PC-9 (cell line): ENCODE measurements at places on chromosomes 7 and 10. TPM values are rescaled to one million over a fixed set of nuclear protein-coding genes. Genes with fewer than 3 reads are reported as not detected.
A peak's percentile ranks its signal among the peaks of the same experiment; 100 is the strongest.

- no peaks in the 10 kb centered on the region for H3K27me3 ChIP-seq
- peaks cover 17% of the 10 kb centered on the region for H3K4me1 ChIP-seq
- no peak overlapping the region for H3K4me3 ChIP-seq
- H3K27ac ChIP-seq: no peak overlapping the region
- H3K36me3 ChIP-seq: no peaks in the 10 kb centered on the region
Measured at GRCh38 chr10:91787258-91787657, 11.0 kb upstream of the TNKS2 start.

- no peaks in the 10 kb centered on the region for H3K36me3 ChIP-seq
- H3K27ac ChIP-seq: no peak overlapping the region
- peaks cover 12% of the 10 kb centered on the region; the same call in 1 of the 2 replicates for H3K4me1 ChIP-seq
- H3K4me3 ChIP-seq: no peak overlapping the region
- H3K27me3 ChIP-seq: no peaks in the 10 kb centered on the region
Measured at GRCh38 chr7:135763261-135763660, 14.6 kb upstream of the FAM180A start.

DNA sequence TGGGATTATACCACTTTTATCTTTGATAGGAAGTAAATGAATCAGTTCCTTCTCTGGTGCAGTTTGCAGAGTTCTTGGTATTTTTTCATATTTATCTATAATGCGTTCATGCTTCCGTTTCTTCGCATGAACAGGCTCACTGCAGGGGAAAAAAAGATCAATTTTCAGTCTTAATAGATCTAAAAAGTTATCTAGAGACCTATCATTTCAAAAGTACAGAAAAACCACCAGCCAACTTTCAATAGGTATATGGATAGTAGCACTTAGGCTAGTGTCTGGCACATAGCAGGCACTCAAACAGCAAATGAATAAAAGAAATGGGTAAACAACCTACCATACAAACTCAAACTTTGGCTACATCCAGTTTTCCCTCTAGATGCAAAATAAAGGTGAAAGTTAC lies 5.5 kb downstream of the NOC3L start:
- no peaks in the 10 kb centered on the region for H3K27me3 ChIP-seq
- H3K27ac ChIP-seq: no peak overlapping the region
- no peak overlapping the region for H3K4me3 ChIP-seq
- peaks cover 27% of the 10 kb centered on the region for H3K4me1 ChIP-seq
- H3K36me3 ChIP-seq: peaks cover 8% of the 10 kb centered on the region; the same call in 1 of the 2 replicates

- 0 out of 2 replicates have a peak, but pooled peaks cover 4% of the 10 kb centered on the region for H3K36me3 ChIP-seq
- no peaks in the 10 kb centered on the region for H3K27me3 ChIP-seq
- no peak for DNase-seq
- H3K4me3 ChIP-seq: no peak overlapping the region
Measured at GRCh38 chr7:30353532-30353931, 69.1 kb downstream of the ZNRF2 start.

DNA sequence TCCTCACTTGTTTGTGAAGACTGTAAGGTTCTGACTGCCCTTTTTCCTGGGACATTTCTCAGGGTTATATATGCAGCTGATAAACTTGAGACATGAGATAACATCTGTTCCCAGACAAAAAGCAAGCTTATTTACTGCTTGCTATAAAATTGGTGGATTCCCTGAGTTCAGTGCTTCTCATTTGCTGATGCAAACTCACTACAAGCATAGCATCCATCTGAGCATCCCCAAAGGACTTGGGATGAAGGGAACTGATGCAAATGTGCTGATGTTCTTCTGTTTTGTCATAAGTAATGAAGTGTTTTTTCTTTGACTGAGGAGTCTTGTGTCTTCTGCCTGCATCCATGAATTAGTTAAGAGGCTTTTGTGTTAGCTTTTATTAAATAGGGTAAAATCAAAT lies 183.2 kb downstream of the ADK start:
- H3K36me3 ChIP-seq: no peaks in the 10 kb centered on the region
- H3K27me3 ChIP-seq: no peaks in the 10 kb centered on the region
- H3K4me3 ChIP-seq: no peak overlapping the region
- no peak overlapping the region for H3K27ac ChIP-seq

- H3K36me3 ChIP-seq: no peaks in the 10 kb centered on the region
- H3K27me3 ChIP-seq: no peaks in the 10 kb centered on the region
- H3K27ac ChIP-seq: no peak overlapping the region
- H3K4me1 ChIP-seq: no peaks in the 10 kb centered on the region
- no peak for DNase-seq
- H3K4me3 ChIP-seq: no peak overlapping the region
Measured at GRCh38 chr10:6674291-6674690, 94.2 kb upstream of the PRKCQ start.

DNA sequence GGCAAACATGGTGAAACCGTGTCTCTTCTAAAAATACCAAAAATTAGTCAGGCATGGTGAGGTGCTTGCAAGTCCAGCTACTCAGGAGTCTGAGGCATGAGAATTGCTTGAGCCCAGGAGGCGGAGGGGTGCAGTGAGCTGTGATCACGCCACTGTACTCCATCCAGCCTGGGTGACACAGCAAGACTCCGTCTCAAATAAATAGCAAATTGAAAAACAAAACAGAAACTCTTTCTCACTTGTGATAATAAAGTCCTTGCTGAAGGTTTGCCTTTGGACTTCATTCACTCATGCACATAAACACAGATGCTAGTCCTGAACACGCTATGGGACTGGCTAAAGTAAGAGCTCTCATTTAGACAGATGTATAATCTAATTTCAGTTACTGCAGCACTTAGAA lies 37.6 kb downstream of the ANK3 start:
- H3K4me1 ChIP-seq: no peaks in the 10 kb centered on the region; the same call in 1 of the 2 replicates
- no peaks in the 10 kb centered on the region for H3K27me3 ChIP-seq
- H3K4me3 ChIP-seq: no peak overlapping the region
- no peaks in the 10 kb centered on the region for H3K36me3 ChIP-seq
- no peak for DNase-seq
- no peak overlapping the region for H3K27ac ChIP-seq

DNA sequence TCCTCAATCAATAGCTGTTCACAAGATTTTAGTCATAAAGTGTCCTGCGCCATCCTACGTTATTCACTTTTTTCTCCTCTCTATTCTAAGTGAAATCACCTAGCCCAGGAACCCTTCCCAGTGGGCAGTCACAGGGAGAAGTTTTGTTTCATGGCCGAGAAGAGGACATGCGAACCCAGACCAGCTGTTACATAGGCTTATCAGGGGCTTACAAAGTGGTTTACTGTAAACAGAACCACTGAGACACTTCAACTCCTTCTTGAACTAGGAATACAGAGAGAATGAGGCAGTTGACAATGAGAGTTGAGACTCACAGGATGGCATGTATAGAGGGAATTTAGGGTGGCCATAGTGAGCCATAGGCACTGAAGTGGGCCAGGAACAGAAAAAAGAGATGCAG lies 246.9 kb upstream of the GLI3 start:
- H3K27me3 ChIP-seq: peaks cover 29% of the 10 kb centered on the region; the same call in 1 of the 2 replicates
- DNase-seq: no peak
- no peak overlapping the region for H3K4me3 ChIP-seq
- no peaks in the 10 kb centered on the region for H3K4me1 ChIP-seq
- no peak overlapping the region for H3K27ac ChIP-seq

DNA sequence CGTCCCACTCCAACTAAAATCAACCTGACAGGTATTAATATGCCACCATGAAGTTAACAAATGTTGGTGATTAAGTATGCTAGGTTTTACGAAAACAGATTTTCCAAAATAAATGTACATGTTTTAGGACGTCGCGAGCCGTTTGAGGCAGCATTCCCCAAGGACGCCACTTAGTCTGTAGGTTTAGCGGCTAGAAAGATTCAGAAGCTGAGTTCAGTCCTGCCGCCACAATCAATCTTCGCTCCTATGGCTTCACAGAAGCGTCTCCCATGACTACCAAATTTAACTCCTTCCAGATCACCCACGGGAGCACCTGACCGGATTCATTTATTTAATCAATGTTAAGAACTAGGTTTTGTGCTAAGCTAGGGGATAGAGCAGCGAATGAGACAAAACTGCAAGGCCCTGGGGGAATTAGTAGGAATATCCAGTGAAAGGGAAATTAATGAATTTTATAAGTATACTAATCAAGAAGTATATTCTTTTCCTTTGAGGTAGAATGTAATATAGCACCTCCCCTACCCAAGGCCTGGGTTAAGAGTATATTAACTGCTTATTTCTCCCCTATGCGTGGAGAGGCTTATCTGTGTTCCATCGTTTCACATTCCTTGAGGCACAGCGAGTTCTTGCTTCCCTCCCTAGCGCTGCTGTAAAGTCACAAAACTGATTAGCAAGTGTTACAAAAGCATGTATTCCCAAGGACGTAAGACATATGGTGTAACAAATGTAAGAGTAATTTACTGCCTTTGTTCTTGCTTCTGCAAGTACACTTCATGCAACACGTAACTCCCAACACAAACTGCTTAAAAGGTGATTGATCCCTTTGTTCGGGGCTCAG lies 994 bp upstream of the CYP51A1 start:
- no peaks in the 10 kb centered on the region for H3K27me3 ChIP-seq
- H3K4me1 ChIP-seq: peaks cover 20% of the 10 kb centered on the region
- H3K27ac ChIP-seq: peak overlapping the region; percentile 73
- DNase-seq: no peak

DNA sequence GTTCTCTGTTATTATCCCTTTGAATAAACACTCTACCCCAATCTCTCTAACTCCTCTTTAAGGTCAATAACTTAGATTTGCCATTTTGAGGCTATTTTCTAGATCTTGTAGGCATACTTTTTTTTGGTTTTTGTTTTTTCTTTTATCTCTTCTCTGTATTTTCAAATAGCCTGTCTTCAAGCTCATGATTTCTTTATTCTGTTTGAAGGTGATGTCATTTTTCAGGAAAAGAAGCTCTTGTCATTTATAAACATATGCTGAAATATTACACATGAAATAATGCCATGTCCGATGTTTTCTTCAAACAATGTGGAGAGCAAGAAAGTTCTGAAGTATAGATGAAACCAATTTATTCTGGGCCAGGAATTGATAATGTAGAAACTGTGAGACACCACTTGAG lies 57.5 kb upstream of the CABCOCO1 start:
- no peaks in the 10 kb centered on the region for H3K27me3 ChIP-seq

- no peaks in the 10 kb centered on the region for H3K36me3 ChIP-seq
- no peaks in the 10 kb centered on the region for H3K4me1 ChIP-seq
- no peak for DNase-seq
- H3K27ac ChIP-seq: no peak overlapping the region
Measured at GRCh38 chr7:36677769-36678437, 46.4 kb downstream of the AOAH start.

- no peak overlapping the region for H3K27ac ChIP-seq
- H3K4me3 ChIP-seq: no peak overlapping the region
- H3K27me3 ChIP-seq: no peaks in the 10 kb centered on the region
- no peaks in the 10 kb centered on the region for H3K4me1 ChIP-seq
- DNase-seq: no peak
Measured at GRCh38 chr7:117772421-117772820, 100.8 kb downstream of the CTTNBP2 start.

DNA sequence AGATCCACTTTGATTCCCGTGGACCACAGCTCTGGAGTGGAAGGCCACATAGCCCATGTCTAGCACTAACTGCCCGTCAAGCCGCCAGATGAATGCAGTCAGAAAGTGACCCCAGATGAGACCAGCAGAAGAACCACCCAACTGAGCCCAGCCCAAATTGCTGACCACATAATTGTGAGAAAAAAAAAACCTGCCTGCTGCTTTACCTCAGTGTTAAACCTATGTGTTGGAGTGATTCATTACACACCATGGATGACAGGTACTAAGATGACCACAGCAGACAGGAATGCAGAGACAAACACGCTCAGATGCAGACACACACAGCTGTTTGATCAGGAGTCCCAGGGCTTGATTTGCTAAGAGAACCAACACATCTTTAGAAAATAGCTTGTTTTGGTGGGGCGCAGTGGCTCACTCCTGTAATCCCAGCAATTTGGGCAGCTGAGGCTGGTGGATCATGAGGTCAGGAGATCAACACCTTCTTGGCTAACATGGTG lies 168.1 kb upstream of the PPP2R2D start:
- H3K36me3 ChIP-seq: no peaks in the 10 kb centered on the region
- H3K4me3 ChIP-seq: no peak overlapping the region
- H3K27ac ChIP-seq: no peak overlapping the region
- no peaks in the 10 kb centered on the region for H3K4me1 ChIP-seq
- H3K27me3 ChIP-seq: peaks cover 49% of the 10 kb centered on the region

DNA sequence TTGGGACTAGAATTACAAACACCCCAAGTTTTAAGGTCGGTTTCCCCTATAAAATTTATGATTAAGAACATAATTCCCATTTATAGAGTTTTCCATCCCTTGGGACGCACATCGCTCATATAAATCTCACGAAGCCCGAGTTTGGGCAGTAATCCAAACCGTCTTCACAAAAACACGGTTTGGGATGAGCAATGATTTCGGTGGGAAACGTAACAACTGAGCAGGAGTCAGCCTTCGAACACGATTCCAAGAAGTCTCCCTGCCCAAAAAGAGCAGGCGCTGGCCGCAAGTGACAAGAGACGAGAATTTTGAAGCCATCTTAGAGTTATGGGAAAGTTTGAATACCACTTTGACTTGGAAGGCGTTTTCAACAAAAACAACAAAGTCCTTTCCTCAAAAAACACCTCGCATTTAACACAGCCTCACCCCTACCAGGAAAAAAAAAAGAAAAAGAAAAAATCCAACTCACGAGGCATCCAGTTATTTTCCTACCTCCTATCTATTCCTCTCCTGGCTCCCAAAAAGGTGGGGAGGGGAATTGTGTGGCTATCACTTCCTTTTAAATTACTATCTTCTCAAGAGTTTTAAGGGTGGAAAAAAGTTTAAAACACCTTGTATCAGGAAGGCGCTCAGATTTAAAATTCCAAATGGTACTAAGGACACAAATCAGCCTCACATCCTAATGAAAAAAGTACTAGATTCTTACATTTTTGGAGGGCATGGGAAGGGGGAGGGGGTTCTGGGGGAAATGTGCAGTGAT lies 1.6 kb downstream of the SEPHS1 start:
- H3K27ac ChIP-seq: peak overlapping the region; percentile 46
- no peaks in the 10 kb centered on the region for H3K27me3 ChIP-seq
- 0 out of 2 replicates have a peak, but pooled peaks cover 15% of the 10 kb centered on the region for H3K4me1 ChIP-seq
- DNase-seq: no peak

GRCh38 chr7:78279032-78279431 lies 480.5 kb downstream of the PHTF2 start:
- no peak overlapping the region for H3K27ac ChIP-seq
- DNase-seq: no peak
- H3K36me3 ChIP-seq: no peaks in the 10 kb centered on the region
- H3K4me1 ChIP-seq: no peaks in the 10 kb centered on the region
- no peaks in the 10 kb centered on the region for H3K27me3 ChIP-seq
- no peak overlapping the region for H3K4me3 ChIP-seq

GRCh38 chr10:16947069-16947468 lies 129.8 kb upstream of the RSU1 start:
- H3K36me3 ChIP-seq: no peaks in the 10 kb centered on the region
- H3K27me3 ChIP-seq: no peaks in the 10 kb centered on the region
- H3K4me1 ChIP-seq: no peaks in the 10 kb centered on the region
- H3K27ac ChIP-seq: no peak overlapping the region

The MYOF gene
- total RNA-seq: 255 and 274 TPM in 2 replicates

The OR2A14 gene
- total RNA-seq: not detected in 2 replicates

The ANKRD2 gene
- total RNA-seq: 5.5 and 8.4 TPM in 2 replicates

The CUEDC2 gene
- 46.2 and 57.7 TPM in 2 replicates for total RNA-seq

The RINT1 gene
- 21.4 and 25.1 TPM in 2 replicates for total RNA-seq

The PNLIPRP3 gene
- not detected in 2 replicates for total RNA-seq

The ZP3 gene
- 14.2 and 20.9 TPM in 2 replicates for total RNA-seq

The NUB1 gene
- total RNA-seq: 63.8 and 80.6 TPM in 2 replicates

The CALML3 gene
- not detected in 2 replicates for total RNA-seq
